ENCODE measurements at places on chromosomes 5 and 9.

- DNase-seq = no peak
Observed at GRCh38 chr9:4573634-4574389, 83.5 kb downstream of the SLC1A1 start.

GRCh38 chr5:175354964-175355363 lies 89.0 kb downstream of the DRD1 start:
- DNase-seq = no peak

DNA sequence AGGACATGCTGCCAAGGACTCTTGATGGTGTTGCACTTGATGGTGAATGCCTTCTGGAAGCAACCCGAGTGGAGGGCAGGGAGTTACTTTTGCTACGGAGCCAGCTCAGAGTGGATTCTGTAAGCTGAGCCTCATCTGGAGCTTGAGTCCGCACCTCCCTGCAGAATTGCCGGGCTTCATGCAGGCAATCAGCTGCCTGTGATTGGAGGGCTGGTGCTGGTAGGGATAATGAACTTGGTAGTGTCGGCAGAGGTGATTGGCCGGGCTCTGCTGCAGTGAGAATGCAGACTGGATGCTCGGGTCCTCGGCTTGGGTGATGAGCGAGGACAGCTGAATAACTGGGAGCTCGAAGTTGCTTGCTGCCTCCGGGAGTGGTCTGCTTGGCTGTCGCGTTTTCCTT lies 23.1 kb downstream of the SLC25A25 start:
- no peak for DNase-seq

DNA sequence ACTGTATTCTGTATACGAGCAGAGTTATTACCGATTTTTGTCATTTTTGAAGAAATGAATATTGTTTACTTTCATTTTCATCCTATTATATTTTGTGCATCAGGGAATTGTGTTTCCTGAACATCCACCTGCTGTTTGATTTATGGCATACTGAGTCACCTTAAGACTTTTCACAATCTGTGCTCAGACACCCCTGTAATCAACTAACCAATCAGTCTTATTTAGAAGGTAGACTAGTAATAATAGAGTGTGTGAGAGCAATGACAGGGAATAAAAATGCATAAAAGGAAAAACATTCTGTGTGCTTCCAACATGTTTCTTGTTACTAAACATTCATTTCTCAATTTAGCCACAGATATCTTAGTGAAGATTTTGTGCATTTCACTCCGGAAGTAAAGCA lies 1413.6 kb upstream of the ACO1 start:
- DNase-seq = no peak

DNA sequence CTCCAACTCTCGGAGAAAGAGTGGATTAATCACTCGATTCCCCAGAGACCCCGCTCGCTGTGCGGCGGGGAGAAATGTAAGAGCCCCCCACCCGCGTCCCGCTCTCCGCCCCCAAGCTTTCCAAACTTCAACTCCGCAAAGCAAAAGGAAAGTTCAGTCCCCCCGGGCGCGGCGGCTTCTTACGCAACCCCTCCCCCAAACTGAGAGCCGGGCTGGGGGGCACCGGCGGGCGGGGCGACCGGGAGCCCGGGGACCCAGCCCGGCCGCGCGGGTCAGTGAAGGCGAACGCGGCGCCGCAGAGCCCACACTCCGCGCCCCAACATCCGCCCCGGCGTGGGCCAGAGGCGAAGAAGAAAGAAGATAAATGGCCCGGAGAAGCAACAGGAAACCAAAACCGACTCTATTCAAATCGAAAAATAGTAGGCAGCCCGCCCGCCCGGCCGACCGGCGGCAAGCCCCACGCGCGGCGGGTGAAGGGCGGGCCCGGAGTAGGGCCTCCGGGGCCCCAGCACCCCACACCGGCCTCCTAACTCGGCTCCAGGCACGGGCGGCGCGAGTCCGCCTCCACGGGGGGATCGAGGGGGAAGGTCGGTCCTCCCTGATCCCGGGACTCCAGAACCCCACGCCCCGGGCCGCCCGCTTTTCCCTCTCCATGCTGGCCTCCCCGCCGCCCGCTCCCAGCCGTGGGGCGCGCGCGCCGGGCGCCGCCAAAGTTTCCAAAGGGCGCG lies 720 bp downstream of the NOTCH1 start:
- DNase-seq = no peak

- no peak for DNase-seq
Observed at GRCh38 chr5:153460421-153460820, 30.0 kb upstream of the GRIA1 start.

GRCh38 chr5:34970552-34970951 lies 41.2 kb downstream of the DNAJC21 start:
- no peak for DNase-seq

- DNase-seq = no peak
Observed at GRCh38 chr9:16414451-16414850, 456.0 kb downstream of the BNC2 start.

All from GOT3 (cell line).